ENCODE measurements at places on chromosomes 1 and 21. TPM values are rescaled to one million over a fixed set of nuclear protein-coding genes. Genes with fewer than 3 reads are reported as not detected.

The BMP8B gene
- total RNA-seq, result 0.31 TPM

The C1orf141 gene
- total RNA-seq, result not detected

The PDC gene
- total RNA-seq, result not detected

The KANK4 gene
- not detected for total RNA-seq

DNA sequence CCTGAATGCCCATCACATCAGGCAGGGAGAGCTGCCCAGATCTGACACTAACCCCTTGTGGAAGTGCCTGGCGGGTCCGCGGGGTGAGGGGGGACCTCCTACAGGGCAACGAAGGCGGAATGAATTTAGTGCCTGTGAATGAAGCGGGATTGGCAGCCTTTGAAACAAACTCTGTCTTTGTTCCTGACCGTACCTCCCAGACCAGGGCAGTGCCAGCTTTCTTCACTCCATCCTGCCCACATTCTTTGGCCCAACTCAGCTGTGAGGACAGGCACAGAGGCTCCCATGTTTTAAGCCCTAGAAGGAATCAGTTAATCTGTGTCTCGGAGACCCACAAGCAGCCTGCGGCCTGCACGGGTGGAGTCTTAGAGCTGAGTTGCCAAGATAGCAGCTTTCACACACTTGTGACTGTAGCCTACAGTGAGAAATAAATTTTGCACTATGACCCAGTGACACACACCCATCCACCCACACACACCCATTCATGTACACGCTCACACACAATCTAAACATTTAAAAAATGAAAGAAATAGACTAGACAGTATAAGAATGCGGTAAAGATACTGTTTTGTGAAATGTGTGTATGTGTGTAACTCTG, 60.1 kb upstream of the USP24 start:
- no peak for DNase-seq

GRCh38 chr1:28371010-28371377, 1.5 kb downstream of the PHACTR4 start:
- DNase-seq, result no peak

DNA sequence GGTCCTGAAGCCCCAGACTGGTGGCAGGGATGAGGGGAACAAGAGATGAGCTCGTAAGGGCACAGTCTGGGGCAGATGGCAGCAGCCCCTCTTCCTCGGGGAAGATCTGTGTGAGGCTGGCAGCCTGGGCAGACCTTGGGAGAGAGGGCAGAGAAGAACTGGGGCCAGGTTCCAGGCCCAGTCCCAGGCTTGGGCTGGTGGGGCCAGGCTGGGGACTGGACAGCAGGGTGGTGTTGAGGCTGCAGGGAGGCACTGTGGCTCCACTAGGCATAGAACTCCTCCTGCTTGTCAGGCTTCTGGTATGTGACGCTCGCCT, 35.7 kb downstream of the SDC3 start:
- DNase-seq, result no peak

GRCh38 chr21:38709876-38710275, 95.9 kb upstream of the ETS2 start:
- DNase-seq, result no peak

- no peak for DNase-seq
These were observed 55.9 kb upstream of the GRHL3 start for GRCh38 chr1:24263211-24263610.

GRCh38 chr1:6001992-6002576, 9.9 kb upstream of the NPHP4 start:
- DNase-seq, result no peak

DNA sequence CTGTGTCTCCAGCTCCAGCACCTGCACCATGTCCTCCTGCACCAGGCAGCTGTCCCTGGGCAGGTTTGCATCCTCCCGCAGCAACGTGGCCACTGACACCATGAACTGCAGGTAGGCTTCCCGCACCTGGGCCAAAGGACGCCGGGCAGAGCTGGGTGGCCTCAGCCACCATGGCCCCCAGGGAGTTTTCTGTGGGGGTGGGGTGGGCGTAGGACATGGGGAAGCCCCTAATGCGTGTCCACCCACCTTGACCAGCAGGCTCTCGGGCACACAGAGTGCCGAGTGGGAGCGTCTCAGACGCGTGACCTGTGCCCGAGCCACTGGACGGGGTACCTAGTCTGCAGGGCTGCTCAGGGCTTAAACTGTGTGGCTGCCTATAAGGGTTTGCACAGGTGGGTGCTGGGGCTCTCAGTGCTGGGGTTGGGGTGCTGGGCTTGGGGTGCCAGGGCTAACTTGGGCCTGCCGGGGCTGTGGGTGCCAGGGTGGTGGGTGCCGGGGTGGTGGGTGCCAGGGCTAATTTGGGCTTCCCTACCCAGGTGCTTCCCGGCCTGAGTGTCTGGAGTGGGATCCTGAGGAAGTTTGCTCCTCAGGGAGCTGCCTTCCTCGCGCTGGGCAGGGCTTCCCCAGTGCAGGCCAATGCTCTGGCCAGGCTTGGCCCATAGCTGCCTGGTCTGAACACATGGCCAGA, 17.7 kb downstream of the PRXL2B start:
- DNase-seq, result no peak

DNA sequence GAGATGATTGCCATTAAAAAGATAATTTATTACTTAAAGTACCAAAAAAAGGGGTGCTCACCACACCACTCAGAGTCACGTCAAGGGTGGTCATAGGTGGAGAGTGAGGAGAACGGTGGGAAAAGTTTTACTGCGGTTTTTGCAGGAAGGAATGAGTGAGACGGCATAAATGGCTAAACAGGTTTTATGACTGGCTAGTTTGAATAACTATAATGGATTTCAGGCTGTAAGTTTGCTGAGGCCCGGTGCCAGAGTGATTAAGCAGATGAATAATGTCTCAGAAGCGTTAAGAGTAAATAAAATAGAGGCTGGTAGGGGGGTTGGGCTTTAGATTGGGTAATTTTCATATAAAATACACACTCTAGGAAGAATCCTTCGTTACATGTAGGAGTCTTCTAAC, 1337.8 kb downstream of the AMY1C start:
- DNase-seq, result no peak

GRCh38 chr1:248194117-248194516, 2.9 kb upstream of the OR2M3 start:
- DNase-seq, result no peak

- no peak for DNase-seq
These were observed 90.7 kb upstream of the IFFO2 start for GRCh38 chr1:19046972-19047731.

DNA sequence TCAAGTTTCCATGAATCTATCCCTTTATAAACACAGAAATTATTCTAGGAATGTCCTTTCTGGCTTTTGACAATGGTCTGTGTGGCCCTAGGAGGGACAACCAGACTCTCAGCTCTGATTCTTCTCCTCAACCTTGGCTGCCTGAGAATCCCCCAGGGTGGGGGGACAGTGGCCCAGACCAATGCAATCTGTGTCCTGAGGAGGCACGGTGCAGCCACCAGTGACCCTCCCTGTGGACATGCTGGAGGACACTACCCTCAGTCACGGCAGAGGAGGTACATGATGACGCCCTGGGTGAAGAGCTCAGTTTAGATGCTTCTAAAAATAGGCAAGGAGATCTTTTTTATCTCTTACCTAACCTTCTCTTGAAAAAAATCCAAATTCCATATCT, 91.7 kb downstream of the PGBD5 start:
- no peak for DNase-seq
